ENCODE measurements at places on chromosomes 12 and 14.

DNA sequence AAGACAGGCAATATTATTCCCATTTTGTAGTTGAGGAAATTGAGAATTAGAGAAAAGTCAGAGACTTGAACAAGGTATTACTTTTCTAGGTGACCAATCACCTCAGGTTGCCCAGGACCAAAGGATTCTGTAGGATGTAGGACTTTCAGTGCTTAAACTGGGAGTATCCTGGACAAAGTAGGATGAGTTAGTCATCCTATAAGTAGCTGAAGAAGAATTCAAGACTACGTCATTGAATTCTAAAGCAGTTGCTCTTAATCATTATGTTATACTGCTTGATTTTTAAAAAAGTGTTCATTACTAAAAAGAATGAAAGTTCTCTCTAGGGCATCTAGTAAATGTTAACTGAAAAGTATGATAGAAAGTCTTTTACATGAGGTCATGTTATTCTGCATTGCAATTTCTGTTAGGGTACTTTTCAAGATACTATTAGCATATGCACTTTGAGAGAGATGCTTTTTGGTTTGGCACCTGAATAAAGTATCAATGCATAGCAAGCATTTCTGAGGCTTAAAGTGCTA lies 101.7 kb downstream of the RTN1 start:
- DNase-seq: no peak

DNA sequence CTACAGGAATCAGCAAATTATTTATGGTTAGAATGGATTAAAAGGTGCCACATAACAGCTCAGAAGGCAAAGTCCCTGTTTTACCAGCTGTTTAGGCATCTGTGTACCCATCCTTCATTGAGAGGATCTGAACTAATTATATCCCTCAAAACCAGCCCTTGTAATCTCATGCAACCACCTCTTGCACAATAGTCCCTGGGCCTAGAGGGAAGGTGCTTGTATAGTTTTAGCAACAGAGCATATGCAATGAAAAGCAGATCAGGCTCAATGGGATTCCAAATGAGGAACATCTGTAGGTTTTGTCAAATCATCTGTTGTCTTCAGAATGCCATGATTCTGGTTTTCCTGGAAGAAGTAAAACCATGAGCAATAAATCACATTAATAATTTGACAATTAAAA lies 26.0 kb upstream of the GLIPR1L2 start:
- DNase-seq: no peak

- no peak for DNase-seq
These were observed 49.4 kb downstream of the DYRK2 start for GRCh38 chr12:67697967-67698366.

GRCh38 chr14:50835280-50835679 lies 4.3 kb upstream of the NIN start:
- DNase-seq: no peak

DNA sequence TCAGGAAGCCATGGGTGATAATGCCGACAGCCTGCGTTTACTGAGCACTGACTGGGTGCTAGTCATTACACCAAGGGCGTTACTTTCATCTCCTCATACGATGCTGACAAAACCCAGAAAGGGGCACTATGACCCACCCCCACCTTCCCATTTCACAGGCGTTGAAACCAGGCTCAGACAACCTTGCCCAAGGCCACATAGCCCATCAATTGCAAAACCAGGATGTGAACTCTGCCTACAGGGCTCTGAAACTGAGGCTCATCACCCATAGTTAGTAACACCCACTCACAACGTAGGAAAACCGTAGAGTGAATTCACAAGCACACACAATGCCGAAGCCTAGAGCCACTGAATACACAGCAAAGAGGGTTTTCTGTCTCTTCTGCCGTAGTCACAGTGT lies 119.9 kb downstream of the RIMBP2 start:
- no peak for DNase-seq

DNA sequence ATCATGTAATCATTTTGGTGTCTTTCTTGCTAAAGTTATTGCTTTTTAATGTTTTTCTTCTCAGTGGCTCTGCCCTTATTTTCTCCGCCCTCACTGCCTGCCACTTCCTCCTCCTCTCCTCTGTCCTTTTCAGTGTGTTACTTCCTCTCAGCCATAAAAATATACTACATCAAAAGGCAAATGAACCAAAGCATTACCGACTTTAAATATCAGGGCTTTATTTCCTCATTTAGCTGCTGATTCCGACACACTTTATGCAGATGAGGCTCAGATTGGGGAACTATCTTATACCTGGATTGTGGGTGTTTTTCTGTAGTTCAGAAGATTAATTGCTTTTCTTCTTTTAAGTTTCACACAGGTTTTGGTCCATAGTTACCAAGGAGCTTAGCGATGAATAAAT lies 118.1 kb downstream of the CMAS start:
- no peak for DNase-seq

Measured in NK-92 treated with Interleukin-12 subunit alpha and Interleukin-12 subunit beta, amount 100 ng/mL, for 24 hours (cell line).